ENCODE measurements at places on chromosomes 11 and 22. TPM values are rescaled to one million over a fixed set of nuclear protein-coding genes. Genes with fewer than 3 reads are reported as not detected.

The AGBL2 gene
- total RNA-seq = 1.3 TPM

The NLRP6 gene
- total RNA-seq = 0.51 TPM

The TBX10 gene
- total RNA-seq = not detected

The KRTAP5-4 gene
- total RNA-seq = not detected

GRCh38 chr11:113468726-113469345, 6.4 kb downstream of the DRD2 start:
- no peaks in the 10 kb centered on the region for H3K27me3 ChIP-seq
- H3K4me3 ChIP-seq = no peak overlapping the region
- H3K4me1 ChIP-seq = no peaks in the 10 kb centered on the region

- no peaks in the 10 kb centered on the region for H3K36me3 ChIP-seq
- H3K27ac ChIP-seq = no peak overlapping the region
- H3K4me1 ChIP-seq = no peaks in the 10 kb centered on the region
- no peaks in the 10 kb centered on the region for H3K27me3 ChIP-seq
- DNase-seq = no peak
These were observed 16.3 kb downstream of the NPTXR start for GRCh38 chr22:38827510-38827909.

DNA sequence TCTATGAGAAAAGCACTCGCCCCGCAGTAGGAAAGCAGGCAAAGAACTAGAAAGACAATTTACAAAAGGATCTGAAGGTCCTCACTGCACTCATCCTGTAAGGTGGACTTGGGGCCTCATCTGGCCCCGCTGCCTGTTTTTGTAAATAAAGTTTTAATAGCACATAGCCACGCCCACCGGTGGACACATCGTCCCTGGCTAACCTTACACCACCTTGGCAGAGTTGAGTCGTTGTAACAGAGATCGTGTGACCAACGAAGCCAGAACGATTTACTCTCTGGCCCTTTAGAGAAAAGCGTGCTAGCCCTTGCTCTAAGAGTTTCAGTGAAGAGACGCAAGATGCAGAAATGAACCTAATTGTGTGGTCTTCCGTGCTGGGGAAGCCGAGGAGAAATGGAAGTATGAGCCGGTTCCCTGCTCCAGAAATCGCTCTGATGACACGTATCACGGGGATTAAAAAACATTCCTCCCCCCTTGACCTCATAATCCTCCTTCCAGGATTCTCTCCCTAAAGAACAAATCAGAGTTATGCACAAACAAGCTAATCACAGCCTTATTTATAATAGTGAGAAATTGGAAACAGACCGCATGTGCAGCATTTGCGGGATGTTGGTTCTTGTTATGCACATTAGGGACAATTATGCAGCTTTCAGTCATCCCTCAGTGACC, 80.1 kb downstream of the CDKN1C start:
- H3K27ac ChIP-seq = peak overlapping the region; percentile 87
- peaks cover 15% of the 10 kb centered on the region for H3K4me1 ChIP-seq
- no peaks in the 10 kb centered on the region for H3K36me3 ChIP-seq
- H3K4me3 ChIP-seq = no peak overlapping the region
- no peaks in the 10 kb centered on the region for H3K27me3 ChIP-seq

DNA sequence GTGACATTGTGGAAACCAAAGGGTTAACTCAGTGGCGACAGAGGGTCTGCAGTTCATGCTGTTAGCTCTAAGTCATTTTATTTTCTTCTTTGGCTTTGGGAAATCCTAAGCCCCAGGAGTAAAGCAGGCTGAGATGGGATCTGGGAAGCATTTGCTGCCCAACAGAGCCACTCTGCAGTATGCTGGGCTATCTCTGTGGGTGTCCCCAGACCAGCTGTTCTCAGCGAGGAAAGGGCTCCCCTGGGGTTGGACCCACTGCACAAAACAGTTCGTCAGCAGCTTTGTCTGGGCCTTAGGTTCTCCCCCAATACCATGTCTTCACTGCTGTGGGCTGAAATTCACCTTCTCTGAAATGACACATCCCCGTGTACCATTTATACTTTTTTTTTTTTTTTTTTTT, 34.0 kb downstream of the KREMEN1 start:
- no peaks in the 10 kb centered on the region for H3K36me3 ChIP-seq
- H3K27me3 ChIP-seq = no peaks in the 10 kb centered on the region
- no peak overlapping the region for H3K4me3 ChIP-seq

DNA sequence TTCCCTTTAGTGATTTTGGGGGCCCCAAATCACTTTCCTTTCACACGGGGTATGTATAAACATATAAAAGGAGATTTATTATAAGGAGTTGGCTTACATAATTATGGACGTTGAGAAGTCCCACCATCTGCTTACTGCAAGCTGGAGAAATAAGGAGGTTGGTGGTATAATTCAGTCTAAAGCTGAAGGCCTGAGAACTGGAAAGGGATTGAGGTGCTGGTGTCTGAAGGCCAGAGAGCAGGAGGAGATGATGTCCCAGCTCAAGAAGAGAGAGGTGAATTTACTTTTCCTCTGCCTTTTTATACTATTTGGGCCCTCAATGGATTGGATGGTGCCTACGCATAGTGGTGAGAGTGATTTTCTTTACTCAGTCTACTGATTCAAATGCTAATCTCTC, 1.3 kb upstream of the ZNF202 start:
- no peaks in the 10 kb centered on the region for H3K27me3 ChIP-seq
- no peak for DNase-seq
- peaks cover 9% of the 10 kb centered on the region for H3K4me1 ChIP-seq
- peak overlapping the region; percentile 84 for H3K4me3 ChIP-seq
- no peaks in the 10 kb centered on the region for H3K36me3 ChIP-seq
- H3K27ac ChIP-seq = peak overlapping the region; percentile 82

GRCh38 chr11:33168709-33169200, 7.5 kb upstream of the CSTF3 start:
- H3K27ac ChIP-seq = no peak overlapping the region
- no peak for DNase-seq
- H3K4me1 ChIP-seq = no peaks in the 10 kb centered on the region
- H3K27me3 ChIP-seq = no peaks in the 10 kb centered on the region
- H3K4me3 ChIP-seq = no peak overlapping the region

All from uterus (tissue), 4 donors.